Stimulated activated CD4-positive, alpha-beta T cell treated with anti-CD3 and anti-CD28 coated beads, Interleukin-2, amount 100 ng/mL, for 24 hours (primary cell): ENCODE measurements at places on chromosomes 11 and 22.

DNA sequence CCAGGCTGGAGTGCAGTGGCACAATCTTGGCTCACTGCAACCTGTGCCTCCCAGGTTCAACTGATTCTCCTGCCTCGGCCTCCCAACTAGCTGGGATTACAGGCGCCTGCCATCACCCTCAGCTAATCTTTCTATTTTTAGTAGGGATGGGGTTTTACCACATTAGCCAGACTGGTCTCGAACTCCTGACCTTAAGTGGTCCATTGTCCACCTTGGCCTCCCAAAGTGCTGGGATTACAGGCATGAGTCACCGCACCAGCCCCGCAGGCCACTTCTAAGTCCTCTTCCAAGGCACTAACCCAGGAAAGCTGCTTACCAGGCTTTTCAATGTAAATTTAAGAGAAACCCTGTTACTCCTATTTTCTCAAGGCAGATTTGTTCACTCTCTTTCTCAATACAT is 50.4 kb downstream of the DENND5A start:
- DNase-seq, result no peak

GRCh38 chr11:102134597-102134996 is 24.4 kb downstream of the YAP1 start:
- DNase-seq, result no peak

DNA sequence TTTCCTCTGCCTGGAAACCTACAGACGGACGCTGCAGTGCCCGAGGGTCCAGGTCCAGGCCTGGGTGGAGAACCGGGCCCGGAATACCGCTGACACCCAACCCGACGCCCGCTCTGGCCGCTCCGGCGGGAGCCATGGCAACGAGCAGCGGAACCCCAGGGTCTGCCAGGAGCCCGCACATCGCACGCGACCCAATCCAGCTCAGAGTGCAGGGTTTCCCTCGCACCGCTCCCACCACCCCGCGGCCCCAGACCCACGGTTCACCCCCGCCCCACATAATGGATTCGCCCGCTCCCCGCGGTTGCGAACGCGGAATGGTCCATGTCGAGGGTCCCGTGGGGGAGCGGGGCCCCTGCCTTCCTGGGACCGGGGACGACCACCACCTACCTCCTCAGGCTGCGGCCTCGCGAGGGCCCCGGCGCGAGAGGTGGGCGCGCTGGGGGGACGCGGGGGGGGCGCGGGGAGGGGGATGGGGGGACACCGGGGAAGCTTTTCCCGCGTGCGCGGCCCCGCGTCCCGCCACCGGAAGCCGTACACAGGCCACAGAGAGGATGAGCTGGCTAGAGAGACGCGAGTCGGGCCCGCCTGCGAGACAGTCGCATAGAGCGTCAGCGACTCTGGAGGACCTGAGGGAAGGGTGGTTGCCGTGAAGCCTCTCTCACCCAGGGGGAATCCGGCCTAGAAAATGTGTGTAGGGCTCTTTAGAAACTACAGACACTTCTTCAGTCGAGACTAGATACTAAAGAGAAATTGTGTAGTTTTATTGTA is at the start of gene SSRP1:
TSS of gene SSRP1 (minus strand) at position 550 of the 768 bp plus-strand sequence. CDS start 771 bp downstream, outside the sequence.
- DNase-seq, result peak; percentile 88

DNA sequence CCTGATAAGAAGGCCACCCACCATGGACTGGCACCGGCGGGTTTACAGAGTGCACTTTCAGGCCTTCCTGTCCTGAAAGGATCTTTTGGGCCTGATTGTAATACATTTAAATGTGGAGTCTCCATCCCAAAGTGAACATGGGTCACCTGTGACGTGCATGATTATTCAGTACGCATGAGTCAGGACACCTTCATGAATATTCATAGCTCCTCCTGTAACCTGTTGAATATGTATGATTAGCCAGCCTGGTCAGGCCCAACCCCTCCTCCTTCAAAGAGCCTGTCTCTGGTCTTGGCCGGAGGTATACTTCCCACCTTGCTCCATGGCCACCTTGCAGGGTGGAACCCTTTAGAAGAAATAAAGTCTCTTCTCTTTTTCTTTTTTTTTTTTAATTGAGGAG is 75.9 kb upstream of the NUP50 start:
- DNase-seq, result no peak

DNA sequence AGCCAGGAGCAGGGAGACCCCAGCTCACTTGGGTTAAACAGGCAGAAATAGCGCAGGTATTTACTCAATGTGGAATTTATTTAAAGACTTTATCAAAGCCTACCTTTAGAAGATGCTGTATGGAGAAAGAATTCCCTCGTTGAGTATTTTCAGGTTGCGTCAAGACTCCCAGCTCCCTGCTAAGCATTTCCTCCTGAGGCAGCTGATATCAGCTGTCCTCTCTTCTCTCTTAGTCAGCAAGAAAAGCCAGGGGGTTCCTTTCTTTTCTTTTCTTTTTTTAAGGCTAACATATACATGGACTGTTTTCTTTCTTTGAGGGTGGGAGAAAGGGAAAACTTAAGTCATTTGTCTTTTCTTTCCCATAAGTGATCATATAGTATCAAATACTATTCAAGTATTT is 125.8 kb upstream of the POU2AF2 start:
- no peak for DNase-seq

DNA sequence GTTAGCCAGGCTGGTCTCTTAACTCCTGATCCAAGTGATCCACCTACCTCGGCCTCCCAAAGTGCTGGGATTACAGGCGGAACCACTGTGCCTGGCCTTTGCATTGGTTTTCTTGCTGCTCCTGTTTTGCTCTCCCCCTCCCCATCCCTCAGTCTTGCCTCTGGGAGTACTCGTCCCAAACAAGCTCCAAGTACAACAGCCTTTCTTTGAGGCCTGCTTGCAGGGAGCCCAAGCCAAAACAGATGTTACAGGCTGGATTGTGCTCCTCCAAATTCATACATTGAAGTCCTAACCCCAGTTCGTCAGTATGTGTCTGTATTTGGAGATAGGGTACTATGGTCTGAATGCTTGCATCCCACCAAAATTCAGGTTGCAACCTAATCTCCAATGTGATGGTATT is 8.6 kb downstream of the IGLL1 start:
- no peak for DNase-seq

GRCh38 chr22:39603345-39603744 is 32.8 kb downstream of the CACNA1I start:
- DNase-seq, result no peak

- DNase-seq, result no peak
These were observed 72.9 kb downstream of the CSNK2A3 start for GRCh38 chr11:11279956-11280689.

- DNase-seq, result peak; percentile 51
These were observed 48.5 kb upstream of the PRDM11 start for GRCh38 chr11:45097721-45098493.

GRCh38 chr11:1756791-1757771 is 6.6 kb downstream of the CTSD start:
- DNase-seq, result no peak

DNA sequence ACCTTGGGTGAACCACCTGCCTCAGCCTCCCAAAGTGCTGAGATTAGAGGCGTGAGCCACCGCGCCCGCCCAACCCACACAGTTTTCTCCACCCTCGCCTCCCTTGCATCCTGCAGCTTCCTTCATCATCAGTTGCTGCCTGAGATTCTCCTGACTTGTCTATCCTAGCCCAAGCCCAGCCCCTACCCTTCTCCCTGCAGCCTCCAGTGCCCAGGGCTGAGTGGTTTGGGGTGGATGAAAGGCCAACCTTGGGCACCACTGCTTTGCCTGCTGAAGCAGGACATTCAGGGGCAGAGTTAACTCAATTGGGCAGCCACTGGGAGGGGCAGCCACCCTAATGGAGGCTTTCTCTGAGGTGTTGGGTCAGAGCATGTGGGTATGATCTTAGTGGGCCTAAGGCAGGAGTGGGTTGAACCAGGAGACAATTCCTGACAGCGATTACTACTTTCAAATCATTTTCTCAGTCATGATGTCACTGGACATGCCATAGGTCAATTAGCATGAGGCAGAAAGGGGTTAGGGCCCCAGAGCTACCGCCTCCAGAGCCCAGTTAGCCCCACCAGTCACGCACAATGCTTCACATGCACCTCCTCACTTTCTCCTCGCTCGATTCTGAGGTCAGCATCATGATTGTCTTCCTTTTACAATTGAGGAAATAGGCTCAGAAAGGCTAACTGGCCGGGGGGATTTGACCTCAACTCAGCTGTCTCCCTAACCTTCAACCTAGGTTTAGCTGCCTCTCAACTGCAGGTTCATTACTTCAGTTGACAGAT is 1.0 kb upstream of the FKBP2 start:
- no peak for DNase-seq

- no peak for DNase-seq
These were observed 549.3 kb upstream of the CCDC90B start for GRCh38 chr11:83835423-83835822.

GRCh38 chr11:94563848-94564467 is 3.2 kb upstream of the PIWIL4 start:
- no peak for DNase-seq

DNA sequence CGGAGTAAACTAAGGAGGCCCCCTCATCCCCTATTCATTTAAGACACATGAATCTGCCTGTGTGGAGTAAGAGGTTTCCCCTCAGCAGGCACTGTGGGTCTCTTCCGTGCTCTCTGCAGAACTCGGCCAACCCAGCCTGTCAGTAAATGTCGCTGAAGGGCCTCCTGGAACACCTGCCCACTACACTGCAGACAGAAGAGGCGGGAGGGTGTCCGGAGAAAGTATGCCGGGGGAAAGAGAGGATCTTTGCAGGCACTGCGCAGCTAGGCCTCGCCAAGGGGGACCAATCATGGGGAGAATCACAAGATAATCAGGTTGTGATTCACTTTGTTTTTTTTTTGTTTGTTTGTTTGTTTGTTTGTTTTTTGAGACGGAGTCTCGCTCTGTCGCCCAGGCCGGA is 110.8 kb downstream of the MORC2 start:
- DNase-seq, result no peak

DNA sequence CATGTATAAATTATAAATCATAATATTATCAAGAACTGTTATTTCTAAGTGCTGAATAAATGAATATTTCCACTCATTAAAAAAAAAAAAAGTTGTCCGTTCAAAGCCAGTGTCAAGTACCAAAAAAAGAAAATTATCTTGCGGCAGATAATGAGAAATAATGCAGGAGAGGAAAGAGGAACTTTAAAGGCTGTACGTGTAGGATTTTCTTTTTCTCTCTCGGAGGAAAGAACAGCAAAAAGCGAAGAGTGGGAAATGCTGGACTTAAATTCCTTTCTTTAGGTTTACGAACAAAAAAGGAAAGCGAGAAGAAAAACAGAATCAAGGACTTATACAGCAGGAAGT is 999 bp upstream of the CCDC83 start:
- DNase-seq, result no peak

GRCh38 chr11:33913991-33914390 is 22.1 kb upstream of the LMO2 start:
- DNase-seq, result no peak

DNA sequence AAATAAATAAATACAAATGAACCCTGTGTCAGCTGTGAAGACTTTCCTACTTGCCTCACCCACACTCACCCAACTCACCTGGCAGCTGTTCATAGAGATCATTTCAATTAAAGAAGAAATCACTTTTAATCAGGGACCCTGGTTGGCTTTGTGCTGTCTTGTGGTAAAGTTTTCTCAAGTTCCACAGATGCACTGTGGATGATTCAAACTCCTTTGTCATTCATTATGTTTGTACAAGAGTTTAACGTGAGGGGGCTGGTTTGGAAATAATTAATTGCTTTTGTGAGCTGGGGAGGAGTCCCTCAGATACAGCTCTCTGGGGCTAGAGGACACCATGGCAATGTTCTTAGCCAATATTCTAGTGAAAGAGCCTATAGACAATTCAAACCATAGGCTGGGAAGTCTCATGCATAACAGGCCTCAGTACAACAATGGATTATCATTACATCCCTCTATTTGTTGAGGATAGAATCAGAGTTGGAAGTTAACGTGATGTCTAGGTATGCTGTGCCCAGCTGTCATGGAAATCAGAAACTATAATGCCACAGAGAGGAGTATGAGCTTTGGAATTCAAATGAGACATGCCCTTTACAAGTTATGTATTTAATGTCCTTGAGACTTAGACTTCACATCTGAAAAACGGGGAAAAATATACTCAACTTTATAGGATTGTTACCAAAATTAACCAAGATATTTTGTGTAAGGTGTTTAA is 698.5 kb downstream of the KCNA4 start:
- no peak for DNase-seq

- DNase-seq, result no peak
These were observed 9.4 kb downstream of the LRRC75B start for GRCh38 chr22:24583221-24584165.

- DNase-seq, result no peak
These were observed 89.1 kb upstream of the CRYBB3 start for GRCh38 chr22:25110596-25110845.

DNA sequence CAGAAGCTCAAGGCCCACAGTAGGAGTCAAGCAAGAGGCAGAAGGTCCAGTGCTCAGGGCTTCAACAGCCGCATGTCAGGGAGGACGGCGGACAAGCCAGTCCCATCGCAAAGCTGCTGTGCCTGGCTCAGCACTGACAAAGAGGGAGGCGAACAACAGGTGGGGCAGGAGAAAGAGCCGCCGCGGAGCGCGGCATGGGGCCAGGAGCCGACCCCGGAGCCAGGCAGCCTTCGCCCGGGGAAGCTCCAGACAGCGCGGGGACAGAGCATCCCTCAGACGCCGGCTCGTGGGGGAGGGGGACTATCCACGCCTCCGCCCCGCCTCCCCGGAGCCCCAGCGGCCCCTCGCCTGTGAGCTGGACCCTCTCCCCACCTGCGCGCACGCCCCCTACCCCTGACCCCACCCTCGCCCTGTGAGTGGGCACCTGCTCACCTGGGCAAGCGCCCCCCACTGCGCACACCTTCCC is 369 bp downstream of the DHCR7 start:
- DNase-seq, result peak; percentile 53

DNA sequence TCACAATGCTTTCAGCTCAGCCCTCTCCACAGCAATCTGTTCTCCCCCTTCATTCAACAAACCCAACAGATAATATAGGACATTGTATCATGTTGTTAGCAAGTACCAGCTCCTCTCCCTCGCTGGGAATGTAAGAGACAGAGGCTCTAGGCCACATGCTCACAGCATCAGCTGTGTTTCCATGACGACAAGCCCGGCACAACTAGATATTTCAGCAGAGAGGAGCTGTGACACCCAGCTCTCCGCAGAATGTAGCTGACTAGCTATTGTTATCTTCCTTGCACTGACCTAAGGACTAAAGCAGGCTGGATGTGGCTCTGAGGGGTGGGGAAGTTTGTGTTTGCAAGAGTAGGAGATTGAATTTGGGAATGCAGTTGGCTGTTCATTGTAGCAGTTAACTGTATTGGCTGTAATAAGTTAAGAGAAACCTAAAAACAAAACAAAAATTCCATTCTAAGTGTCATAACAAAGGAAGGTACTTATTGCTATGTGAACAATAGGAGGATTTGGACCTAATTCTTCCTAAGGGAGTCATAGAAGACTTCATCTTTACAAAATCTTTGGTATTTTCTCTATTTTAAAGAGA is 28.0 kb upstream of the RRAS2 start:
- DNase-seq, result no peak

- no peak for DNase-seq
These were observed 3898.2 kb upstream of the OR11H1 start for GRCh38 chr22:11629661-11630385.
